SK-N-SH (cell line): ENCODE measurements at places on chromosomes 5 and 9.
A peak's percentile ranks its signal among the peaks of the same experiment; 100 is the strongest.

DNA sequence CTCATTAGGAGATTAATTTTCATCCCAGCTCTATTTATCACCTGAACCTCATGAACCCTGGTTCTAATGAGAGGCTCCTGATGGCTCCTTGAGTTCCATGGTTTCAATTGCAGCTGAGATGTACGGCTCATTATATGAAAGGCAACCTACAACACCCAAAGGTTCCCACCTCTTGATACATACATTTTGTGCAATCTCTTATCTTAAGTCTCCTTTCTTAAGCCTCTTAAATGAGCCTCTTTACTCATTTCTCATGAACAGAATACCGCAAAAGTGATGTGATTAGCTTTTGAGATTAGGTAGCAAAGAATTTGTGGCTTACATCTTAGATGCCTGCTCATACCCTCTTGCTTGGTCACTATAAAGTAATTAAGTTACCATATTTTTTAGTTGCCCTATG lies 1964.0 kb upstream of the CDH6 start:
- DNase-seq = no peak

DNA sequence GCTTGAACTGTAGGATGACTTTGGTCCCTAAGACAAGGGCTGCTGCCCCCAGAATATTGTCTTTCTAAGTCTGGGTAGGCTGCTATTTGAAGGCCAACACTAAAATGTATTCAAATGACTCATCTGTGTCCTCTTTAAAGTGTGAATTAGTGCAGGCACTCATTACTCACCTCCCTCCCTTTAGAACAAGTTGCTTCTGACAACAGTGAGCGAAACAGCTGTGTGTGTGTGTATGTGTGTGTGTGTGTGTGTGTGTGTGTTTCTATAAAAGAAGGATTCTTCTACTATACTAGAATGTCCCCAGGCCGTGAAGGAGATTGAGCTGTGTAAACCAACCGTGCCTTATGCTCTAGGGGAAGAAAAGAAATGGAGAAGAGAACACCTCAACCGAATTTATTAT lies 1337.2 kb downstream of the PTPRD start:
- no peak for DNase-seq

GRCh38 chr9:95171001-95171400 lies 146.5 kb downstream of the FANCC start:
- no peak for DNase-seq

DNA sequence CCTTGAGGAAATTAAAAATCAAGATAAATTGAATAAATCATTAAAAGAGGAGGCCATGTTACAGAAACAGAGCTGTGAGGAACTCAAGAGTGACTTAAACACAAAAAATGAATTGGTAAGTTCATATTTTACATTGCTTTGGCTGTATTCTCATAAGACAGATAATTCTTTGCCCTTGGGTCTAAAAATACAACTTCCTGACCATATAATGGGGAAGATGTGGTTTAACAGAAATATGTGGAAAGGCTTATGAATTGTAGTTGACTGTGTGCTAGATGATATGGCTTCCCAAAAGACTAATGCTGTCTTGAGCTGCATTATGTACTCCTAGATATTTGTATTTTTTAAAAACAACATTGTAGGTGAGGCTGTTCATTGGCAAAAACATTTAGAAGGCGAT lies 33.1 kb downstream of the CNTRL start:
- no peak for DNase-seq

DNA sequence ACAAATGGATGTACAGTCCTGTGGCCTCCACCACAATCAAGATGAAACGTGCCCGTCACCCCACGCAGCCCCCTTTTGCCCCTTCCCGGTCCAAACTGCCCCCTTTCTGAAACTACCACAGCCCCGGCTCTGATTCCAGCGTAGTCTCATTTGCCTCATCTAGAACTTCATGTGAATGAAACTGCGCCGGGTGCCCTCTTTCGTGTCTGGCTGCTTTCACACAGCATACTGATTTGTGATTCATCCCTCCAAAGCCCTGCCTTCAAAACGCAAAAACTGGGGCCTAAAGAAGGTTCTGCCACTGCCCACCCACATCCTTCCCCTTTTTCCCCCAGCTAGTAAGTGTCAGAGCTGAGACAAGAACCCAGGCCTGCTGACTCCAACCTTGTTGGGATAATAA lies 31.5 kb upstream of the NCS1 start:
- no peak for DNase-seq

DNA sequence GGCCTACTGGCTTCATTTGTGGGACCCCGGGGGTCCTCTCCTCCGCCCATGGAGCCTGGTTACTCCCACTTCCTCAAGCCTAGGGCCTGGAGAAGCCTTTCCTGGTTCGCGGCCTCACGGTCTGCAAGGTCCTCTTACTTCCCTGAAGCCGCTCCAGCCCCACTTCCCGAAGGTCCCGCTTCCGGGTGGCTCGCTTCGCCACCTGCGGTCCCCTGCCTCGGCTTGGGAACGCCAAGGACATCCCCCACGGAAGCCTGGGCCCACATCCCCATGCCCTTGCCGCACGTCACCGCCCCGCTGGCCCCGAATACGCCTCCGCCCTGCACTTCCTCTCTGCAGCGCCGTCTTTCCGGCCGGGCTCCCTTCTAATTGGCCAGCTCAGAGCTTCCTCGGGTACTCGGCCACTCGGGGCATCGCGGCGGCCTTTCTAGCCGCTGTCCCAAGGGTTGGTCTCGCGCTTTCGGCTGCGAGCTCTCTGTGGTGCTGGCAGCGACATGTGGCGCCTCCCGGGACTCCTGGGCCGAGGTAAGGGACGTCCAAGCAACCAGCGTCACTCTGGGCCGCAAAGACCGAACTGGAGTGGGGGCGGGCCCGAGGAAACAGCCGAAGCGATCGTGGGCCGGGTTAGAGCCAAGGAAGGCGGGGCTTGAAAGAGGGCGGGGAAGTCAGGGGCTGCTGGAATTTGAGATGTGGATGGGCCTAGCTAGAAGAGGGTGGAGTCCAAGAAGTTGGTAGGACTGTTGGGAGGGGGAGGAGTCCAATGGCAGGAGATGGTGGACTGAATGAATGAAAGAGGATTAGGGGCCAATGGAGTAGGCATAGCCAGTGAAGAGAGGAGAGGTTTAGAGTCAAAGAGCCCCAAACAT lies at the start of gene DELE1:
Gene DELE1 (plus strand): TSS at position 424 of the 866 bp plus-strand sequence. CDS start 71 bp downstream, at position 495.
- peak; percentile 95 for DNase-seq

DNA sequence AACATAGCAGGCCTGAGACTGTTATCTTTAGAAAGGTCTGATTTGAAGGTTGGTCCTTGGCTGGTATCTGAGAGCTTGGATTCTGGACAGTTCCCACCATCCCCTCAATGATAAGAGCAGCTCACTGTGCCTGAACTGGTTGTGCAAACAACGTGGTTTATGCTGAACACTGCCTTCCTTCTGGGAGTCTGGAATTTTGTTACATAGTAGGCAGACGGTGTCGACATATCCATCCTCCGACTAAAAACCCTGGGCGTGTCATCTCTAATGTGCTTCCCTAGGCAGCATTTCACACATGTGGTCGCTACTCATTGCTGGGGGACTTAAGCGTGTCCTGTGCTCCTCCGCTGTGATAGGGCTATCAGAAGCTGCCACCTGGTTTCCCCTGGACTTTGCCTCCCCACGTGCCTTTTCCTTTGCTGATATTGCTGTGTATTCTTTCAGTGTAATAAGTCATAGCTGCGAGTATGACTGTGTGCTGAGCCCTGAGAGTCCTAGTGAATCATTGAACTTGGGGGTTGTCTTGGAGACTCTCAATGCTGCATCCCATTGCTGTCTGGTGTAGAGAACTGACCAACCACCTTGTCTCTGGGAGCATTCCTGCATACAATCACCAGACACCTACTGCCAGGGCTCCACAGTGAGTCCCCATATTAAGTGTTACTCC lies 119.1 kb upstream of the TBC1D2 start:
- no peak for DNase-seq

GRCh38 chr9:33151601-33152000 lies 15.5 kb downstream of the B4GALT1 start:
- no peak for DNase-seq

DNA sequence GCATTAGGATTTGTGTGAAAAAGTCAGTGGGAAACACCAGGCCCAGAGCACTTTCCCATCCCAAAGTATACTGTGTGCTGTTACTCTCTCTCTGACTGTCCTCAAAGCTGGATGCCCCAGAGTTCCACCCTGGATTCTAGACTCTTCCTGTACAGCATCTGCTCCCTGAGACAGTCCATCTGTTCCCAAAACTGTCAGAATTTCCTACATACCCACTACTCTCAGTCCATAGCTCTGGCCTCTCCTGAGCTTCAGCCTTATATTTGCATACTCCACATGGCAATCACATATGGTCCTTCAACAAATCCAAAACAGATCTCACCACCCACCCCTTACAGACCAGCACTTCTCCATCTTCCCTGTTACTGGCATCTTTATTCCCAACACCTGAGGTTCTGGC lies 9.5 kb downstream of the ELP1 start:
- no peak for DNase-seq

- no peak for DNase-seq
These were observed 84.5 kb downstream of the C5orf15 start for GRCh38 chr5:133883916-133884315.

DNA sequence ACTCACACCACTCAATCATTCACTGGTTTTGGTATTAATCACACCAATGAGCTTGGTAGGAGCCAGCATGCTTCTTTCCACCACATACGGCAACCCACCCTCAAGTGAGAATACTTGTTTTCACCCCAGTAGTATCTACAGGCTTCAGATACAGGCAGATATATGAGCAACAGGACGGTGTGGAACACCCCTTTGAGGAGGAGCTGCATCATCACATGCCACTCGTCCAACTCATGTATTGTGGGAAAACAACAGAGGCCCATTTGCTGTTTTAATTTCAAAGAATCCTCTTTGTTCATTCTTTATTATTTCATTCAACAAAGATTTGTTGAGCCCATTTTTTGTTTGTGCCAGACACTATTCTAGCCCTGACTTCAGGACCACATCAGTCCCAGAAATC lies 46.0 kb downstream of the RORB start:
- DNase-seq = no peak

DNA sequence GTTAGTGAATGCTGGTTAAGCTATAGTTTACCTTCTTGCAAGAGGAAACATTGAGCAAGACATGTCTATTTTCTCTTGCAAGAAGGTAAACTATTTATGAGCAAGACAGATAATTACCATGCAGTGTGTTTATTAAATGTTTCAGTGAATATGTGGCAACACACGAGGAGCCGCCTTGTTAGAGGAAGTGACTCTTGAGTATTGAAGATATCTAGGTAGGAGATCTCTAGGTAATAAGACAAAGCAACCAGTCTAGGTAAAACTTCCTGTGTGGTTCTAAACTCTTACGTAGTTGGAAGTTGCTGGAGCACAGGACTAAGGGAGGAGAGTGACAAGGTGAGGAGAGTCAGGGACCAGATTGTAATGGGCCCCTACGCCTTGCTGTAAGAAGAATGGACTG lies 16.8 kb downstream of the SKP2 start:
- DNase-seq = no peak

- peak; percentile 29 for DNase-seq
These were observed 26.7 kb downstream of the MARCHF11 start for GRCh38 chr5:16152601-16153568.

DNA sequence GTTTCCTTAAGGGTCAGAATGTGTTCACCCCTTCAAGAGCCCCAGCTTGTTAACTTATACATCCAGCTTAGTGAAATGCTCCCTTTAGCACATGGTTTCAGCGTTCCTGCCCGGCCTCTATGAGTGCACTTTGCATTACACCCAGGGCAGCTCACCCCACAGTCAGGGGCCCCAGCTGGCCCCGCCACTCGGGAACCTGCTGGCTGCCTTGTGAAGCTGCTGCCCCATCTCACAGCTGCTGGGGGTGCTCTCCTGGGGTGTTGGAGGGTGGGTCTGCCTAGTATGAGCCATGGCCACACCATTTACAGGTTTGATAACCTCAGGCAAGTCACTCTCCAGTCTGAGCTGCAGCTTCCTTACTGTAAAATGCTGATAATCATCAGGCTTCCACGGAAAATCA lies 32.2 kb downstream of the HRH2 start:
- DNase-seq = no peak

DNA sequence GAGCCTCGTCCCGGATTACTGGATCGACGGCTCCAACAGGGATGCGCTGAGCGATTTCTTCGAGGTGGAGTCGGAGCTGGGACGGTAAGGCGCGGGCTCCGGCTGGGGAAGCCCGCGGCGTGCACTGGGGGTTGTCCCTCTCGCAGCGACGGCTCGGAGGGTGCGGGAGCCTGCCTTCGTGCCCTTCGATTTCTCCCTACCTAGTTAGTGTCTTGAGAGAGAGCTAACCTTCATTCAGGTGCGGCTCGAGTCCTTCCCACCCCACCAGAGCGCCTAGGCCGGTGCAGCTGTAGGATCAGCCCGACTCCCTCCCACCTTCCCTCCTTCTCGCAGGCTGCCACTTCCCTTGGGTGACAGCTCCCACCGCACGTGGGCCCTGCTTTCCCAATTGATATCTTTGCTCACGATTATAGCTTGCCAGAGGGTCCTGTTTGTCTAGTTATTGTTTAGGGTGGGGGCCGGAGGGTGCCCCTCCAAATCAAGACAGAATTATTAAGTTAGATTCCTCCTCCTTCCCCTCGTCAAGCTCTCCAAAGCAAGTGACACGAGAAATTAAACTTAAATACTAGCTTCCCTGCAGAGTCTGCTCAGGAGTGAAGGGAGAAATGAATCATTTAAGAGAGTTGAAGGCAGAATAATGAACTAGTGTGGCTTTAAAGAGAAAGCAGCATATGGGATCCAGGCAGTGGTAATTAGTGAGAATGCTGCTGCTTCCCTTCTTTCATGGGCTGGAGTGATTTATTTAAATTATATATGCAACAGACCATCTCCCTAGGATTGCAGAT lies 569 bp downstream of the CAMK4 start:
- DNase-seq = peak; percentile 26

GRCh38 chr5:158434749-158435148 lies 575.8 kb upstream of the CLINT1 start:
- DNase-seq = no peak

GRCh38 chr5:148455185-148455584 lies 71.4 kb downstream of the FBXO38 start:
- DNase-seq = no peak

DNA sequence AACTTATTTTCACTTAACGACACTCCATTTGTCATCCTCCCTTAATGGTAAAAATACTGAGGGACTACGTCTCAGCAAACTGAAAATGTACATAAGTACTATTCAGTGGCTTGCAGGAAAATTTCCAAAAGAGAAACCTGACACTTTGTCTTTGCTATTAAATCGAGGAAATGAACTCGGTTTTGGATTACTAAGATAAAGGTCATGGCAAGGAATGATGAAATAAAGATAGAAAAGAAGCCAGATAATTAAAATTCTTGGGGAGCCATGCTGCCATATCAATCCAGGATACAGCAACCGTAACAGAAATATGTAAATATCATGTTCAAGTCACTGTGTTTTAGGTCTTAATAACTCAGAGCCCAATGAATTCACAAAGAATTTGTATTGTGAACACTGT lies 647.8 kb downstream of the CDH9 start:
- no peak for DNase-seq

- peak; percentile 19 for DNase-seq
These were observed 124.7 kb upstream of the TBC1D2 start for GRCh38 chr9:98380065-98380681.
